ENCODE measurements at places on chromosomes 2 and 18.

DNA sequence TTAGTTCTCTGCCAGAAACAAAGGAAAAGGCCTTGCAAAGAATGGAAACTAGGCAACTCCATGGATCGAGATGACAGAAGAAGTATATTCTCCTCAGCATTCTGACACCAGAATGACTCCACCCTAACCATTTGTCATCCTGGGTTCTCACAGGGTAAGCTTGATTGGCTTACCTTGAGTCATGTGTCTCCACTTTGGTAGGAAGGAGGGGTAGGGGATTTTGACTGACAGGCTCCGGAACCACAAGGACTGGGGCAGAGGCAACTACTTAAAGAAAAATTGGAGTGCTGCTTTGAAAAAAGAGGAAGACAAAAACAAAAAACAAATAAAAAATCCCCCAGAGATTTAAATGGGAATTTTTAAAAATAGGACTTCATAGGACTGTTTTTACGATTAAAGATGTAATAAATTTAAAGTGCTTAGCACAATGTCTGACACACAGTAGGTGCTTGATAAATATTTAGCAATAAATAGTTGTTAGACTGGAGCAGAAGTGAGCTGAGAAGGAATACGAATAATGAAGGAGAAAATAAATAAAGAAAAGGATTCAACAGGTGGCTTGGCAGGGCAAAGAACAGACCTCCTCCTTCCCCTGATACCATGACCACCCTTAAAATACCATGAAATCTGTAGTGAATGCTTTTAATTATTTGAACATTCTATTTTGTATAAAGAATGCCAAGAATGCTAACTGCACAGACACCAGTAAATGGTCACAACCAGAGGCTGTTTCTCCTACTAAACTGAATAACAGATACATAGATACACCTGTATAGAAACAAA, 230.2 kb downstream of the CDCA7 start:
- ATAC-seq, result no peak

GRCh38 chr2:38251940-38252339, 125.1 kb downstream of the ATL2 start:
- no peak for ATAC-seq

- ATAC-seq, result no peak
Measured at GRCh38 chr18:10152475-10152874, 238.7 kb downstream of the VAPA start.

- ATAC-seq, result no peak
Measured at GRCh38 chr18:59270689-59271257, 2.5 kb downstream of the RAX start.

GRCh38 chr2:68917034-68917718, 35.5 kb downstream of the GKN2 start:
- ATAC-seq, result no peak

GRCh38 chr2:28310107-28310506, 82.6 kb upstream of the FOSL2 start:
- ATAC-seq, result no peak

GRCh38 chr2:86794861-86795260, 4.1 kb upstream of the CD8A start:
- no peak for ATAC-seq

DNA sequence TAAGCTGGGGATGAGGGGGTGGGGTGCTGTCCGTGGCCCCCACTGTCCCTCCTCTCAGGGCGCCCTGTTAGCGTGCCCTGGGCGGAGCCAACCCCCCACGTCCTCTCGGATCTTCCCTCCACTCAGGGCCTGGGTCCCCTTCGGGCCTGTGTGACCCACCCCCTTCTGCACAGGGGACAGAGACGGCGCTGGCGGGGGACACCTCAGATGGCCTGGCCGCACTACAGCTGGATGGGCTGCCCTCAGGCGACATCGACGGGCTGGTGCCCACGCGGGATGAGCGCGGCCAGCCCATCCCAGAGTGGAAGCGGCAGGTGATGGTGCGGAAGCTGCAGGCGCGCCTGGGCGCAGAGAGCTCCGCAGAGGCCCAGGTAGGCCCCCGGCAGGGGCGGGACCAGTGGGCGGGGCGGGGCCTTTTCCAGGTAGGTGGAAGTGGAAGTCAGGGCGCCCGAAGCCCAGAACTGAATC, 9.9 kb upstream of the KLHL30 start:
- no peak for ATAC-seq

- no peak for ATAC-seq
Measured at GRCh38 chr2:58834404-58834803, 593.3 kb upstream of the FANCL start.

DNA sequence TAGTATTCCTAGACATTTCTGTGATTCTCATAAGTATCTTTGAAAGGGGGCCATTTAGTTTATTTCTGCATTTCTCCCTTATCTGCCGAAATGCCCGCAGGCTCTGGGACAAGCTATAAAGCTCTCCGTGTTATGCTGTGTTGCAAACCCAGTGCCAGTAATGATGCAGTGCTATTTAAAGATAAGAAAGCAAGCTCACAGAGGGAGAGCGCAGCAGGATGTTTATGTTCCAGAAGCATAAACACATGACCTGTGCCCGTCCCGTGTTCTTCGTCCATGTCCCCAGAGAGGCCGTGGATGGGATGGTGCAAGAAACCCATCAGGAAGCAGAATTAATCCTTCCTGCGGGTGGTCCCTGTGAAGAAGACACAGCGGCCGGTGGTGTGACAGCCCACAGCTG, 99.4 kb downstream of the NEDD4L start:
- no peak for ATAC-seq

DNA sequence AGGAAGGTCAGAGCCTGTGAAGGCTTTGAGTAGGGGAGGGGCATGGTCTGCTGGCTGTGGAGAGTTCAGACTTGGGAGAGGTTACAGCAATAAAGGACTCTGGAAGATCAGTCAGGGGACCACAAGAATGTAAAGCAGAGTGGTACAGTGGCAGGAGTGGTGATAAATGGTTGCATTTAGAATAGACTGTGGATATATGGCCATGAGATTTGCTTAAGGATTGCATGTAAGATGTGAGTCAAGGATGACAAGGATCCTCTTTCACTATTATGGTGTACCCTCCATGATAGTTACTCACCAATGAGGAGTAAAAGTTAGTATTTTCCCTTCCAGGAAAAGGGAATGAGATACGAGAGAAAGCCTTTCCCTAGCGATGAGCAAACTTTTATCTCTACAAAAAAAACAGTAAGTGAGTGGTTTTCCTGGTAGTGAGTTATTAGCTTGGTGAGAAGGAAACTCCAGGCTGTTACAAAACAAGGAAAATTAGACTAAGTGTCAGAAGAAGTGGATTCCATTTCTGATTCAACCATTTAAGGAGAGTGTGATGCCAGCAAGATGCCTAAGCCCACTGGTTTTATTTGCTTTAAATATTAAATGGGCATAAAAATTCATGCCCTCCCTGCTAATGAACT, 818.0 kb upstream of the ACVR2A start:
- no peak for ATAC-seq

DNA sequence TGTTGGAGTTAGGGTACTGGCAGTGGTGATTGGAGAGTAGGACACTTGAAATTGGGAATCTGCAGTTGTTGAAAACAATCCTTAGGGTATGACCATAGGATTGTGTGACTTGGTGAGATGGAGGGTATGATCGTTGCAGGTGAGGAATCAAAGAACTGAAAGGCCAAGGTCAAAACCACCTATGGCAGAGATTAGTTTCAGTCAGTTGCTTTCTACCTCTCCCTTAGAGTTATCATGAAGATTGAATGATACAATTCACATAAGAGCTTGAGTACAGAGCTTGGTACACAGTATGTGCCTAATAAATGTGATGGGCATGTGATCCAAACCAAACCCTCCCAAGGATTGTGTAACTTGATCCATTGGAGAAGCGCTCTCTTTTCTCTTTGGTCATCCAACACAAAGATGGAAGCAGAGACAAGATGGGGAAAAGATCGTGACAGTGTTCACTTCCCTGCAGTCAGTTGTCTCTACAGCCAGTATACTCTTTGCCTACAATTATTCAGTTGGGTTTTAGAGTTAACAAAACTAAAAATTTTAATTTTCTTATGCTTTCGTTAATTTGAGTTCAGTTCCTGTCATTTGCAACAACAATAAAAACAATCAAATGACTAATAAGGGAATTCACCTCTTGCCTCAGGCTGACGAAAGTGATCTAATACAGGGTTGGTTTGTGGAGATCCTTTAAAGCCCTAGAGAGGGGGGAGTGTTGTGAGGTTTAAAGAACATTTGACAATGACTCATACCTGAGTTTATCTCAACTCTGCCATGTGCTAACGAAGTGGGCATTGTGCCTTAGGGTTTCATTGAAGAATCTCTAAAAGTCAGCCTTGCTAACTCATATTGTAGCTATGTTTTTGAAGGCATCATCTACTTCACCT, 14.8 kb upstream of the SMAD2 start:
- no peak for ATAC-seq

DNA sequence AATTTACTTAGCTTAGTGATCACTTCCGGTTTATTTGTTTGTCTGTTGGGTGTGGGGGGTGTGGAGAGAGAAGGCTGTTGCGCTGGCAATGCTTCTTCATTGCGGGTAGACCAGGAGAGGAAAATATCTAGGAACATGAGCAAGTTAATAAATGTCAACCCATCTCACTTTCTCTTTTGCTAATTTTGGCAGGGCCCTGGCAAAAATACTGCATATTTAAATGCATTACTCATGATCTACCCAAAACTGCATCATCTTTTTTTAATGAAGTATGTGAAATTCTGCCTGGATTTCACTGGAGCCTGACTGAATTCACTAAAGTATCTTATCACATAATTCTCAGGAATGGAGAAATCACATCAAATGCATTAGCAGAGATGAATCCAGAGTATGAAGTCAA, 1131.0 kb upstream of the NXPH2 start:
- no peak for ATAC-seq

- ATAC-seq, result no peak
Measured at GRCh38 chr2:170148161-170148560, 29.8 kb upstream of the MYO3B start.

- ATAC-seq, result peak; percentile 50
Measured at GRCh38 chr18:13558124-13558523, 168.2 kb downstream of the FAM210A start.

GRCh38 chr2:207724113-207724512, 12.7 kb downstream of the CCNYL1 start:
- no peak for ATAC-seq

- no peak for ATAC-seq
Measured at GRCh38 chr2:23772684-23773083, 154.2 kb downstream of the ATAD2B start.

GRCh38 chr18:10511236-10511635, 14.6 kb upstream of the NAPG start:
- no peak for ATAC-seq

GRCh38 chr18:4854671-4855070, 342.4 kb downstream of the AKAIN1 start:
- ATAC-seq, result no peak

- no peak for ATAC-seq
Measured at GRCh38 chr2:229914171-229914570, 7.6 kb downstream of the TRIP12 start.

DNA sequence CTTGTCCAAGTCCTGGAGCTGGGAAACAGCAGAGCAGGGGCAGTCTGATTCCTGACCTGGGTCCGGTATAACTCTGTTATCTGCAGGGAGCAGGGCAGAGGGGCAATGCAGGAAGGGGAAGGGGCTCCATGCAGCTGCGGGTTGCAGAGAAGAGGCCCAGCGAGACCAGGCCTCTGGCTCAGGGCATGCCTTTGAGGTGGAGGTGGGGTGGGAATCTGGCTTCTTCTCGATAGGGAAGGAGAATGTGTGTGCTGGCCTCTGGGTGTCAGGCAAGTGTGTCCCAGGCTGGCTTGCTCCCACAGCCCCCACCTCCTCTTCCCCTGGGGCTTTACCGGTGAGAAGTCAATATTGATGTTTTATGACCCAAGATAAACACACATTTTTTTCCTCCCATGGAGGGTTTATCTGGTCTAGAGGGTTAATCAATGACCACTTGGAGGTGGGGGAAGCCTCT, 187.1 kb upstream of the HAAO start:
- peak; percentile 25 for ATAC-seq

DNA sequence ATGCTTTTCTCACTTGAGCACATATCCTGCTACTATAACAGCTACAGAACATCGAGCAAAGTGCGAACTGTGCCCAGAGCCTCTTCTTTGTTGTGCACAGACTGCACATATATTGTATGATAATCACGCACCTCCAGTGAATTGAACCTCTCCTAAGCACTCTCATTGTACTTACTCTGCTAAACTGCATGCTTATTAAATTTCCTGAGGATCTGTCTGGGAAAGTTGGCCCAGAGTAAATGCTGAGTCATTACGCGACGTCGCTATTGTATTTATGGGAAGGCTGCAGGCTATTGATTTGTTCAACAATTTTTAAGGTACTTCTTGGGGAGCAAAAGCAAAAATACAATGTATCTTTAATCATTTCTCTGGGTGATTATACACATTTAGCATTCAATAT, 399.6 kb upstream of the DSEL start:
- peak; percentile 57 for ATAC-seq

DNA sequence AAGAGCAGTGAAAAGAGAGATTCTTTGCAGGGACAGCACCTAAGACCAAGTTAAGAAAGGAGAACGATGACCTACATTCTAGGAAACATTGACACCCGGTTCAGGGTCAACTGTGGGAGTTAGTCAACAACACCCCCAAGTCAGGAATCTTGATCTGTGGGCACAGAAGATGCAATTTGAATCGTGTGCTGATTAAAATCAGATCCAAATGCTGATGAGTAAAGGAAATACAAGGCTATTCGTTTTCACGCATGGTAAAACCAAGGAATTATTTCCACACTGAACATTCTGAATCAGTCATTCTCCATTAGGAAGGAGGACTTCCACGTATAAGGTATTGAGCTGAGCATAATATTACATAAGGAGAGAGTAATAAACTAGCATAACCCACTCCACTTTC, 124.2 kb downstream of the COPS8 start:
- ATAC-seq, result no peak

GRCh38 chr2:64273524-64274398, 129.5 kb upstream of the PELI1 start:
- no peak for ATAC-seq

DNA sequence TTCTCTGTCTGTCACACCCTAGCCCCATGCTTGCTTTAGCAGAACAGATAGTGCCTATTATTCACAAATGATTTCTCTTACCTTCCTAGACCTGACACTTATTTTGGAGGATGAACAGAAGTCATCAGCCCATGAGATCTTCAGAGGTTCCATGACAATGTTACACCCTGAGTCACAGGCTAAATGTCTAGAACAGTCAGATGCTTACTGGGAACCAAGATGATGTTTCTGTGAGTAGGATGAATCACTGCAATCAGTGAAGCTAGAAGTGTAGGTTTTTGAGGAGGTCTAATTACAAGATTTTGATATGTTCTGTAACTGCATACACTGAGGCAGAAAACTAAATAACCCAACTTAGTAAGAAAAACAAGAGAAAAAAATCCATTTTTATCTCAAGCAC, 123.0 kb upstream of the THUMPD2 start:
- ATAC-seq, result no peak

DNA sequence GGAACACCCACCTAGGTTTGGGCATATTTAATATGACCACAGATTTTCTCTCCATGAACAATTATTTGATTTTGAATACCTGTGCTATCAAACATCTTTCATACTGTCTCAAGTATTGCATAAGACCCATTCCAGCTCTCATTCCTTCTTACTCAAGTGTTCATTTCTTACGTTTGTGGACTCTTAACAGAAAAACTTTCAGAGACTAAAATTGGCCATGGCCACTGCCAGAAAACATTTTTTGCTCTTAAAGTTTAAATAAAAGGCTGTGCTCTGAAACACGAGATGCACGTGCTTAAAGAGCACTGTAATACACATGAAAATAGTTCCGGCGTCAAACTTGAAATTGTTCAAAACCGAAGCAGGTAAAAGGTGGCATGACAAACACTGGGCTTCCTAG, 89.3 kb downstream of the LIMS1 start:
- ATAC-seq, result no peak

All from motor neuron (in vitro differentiated cells).